Stimulated activated CD4-positive, alpha-beta T cell treated with anti-CD3 and anti-CD28 coated beads, Interleukin-15, amount 100 ng/mL, for 1 hour (primary cell): ENCODE measurements at places on chromosomes 3 and 15.

DNA sequence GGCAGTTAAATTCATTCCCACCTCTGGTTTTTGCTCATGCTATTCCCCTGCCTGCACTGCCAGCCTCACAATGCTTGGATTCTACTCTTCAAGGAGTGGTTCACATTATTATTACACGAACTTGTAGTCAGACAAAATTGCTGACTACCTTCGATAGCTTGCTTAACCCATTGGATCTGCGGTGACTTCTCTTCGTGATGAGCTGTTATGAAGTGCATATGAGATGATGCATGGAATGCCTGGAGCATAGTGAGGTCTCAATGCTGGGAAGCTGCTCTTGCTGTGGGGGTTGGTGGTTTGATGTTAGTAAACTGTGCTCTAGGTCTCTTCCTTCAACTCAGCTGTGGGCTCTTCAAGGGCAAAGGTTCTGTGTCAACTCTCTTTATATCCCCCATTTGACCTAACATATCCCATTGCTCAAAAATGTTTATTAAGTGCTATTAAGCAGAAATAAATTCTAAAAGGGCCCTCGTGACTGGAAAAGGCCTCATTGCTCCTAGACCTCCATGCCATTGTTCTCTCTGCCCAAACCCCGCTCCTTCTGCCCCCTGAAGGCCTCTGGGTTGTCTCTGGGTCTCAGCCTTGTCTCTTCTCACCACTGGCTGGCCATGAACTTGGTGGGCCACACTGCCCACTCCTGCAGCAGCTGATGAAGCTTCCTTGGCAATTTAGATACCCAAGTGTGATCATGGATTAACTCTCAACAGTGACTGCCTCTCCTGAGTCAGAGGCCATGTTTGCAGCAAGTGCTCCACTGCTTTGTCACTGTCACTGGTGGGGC is 4.5 kb upstream of the SLCO2A1 start:
- DNase-seq = no peak

DNA sequence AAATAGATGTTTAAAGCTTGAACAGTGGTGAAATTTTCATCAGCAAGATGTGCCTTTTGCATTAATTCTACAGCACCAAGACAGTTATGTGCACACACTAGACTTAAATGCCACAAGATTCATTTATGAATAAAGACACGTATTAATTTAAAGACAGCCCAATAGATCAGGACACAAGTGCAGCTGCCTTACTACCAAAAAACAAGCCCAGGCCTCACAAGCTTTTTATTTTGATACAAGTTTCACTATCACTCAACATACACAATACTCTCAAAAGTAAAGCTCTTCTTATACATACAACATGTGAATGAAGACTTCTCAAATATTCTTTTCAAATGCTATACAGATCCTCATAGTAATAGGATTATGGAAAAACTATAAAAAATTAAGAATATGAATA is 2.4 kb downstream of the ACAP2 start:
- no peak for DNase-seq

GRCh38 chr3:193842029-193842798 is 249.2 kb downstream of the OPA1 start:
- DNase-seq = no peak

DNA sequence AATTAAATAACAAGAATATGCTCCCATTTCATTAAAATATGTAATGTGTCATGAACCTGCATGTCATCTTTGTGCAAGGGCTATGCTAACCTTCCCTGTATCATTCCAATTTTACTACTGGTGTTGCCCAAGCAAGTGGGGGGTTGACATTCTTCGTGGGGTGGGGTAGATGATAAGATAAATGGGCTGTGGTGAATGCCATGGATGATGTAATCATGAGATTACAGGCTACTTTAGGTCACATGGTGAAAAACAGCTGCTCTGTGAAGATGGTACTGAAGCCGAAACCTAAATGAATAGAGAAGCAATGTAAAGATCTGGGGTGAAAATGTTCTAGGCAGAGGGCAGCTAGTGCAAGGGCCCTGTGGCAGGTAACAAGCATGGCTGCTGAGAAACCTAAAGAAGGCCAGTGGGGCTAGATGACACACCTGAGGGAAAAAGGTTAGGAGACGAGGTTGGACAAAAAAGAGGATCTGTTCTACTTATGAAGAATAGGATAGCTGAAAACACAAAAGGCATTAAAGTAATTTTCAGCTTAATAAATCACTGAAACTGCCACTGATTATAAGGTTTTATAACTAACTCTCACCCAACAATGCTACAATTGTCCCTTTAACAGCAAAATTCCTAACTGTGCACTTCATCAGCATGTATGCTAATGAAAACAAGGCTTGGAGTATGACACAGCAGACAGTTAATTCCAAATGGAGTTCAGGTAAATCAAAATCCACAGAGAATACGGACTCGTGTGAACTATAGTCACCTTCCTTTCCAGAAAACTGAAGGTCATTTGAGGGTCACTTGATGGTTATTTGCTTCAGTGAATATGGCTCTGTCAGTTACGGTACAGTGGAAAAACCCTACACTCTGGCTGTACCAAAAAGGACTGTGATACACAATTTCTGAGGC is 35.0 kb downstream of the MTMR10 start:
- no peak for DNase-seq

GRCh38 chr3:138114431-138114918 is 933 bp downstream of the DZIP1L start:
- DNase-seq = no peak

DNA sequence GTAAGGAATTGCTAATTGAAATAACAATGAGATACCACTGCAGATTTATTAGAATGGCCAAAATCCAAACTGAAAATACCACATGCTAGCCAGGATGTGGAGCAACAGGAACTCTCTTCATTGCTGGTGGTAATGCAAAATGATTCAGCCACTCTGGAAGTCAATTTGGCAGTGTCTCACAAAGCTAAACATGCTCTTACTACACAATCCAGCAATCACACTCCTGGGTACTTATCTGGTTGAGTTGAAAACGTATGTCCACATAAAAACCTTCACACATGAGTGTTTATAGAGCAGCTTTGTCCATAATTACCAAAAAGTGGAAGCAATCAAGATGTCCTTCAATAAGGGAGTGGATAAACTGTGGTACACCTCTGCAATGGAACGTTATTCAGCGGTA is 113.3 kb downstream of the SMAD6 start:
- DNase-seq = no peak

- DNase-seq = no peak
These were observed 16.8 kb upstream of the FMN1 start for GRCh38 chr15:33211176-33211808.

DNA sequence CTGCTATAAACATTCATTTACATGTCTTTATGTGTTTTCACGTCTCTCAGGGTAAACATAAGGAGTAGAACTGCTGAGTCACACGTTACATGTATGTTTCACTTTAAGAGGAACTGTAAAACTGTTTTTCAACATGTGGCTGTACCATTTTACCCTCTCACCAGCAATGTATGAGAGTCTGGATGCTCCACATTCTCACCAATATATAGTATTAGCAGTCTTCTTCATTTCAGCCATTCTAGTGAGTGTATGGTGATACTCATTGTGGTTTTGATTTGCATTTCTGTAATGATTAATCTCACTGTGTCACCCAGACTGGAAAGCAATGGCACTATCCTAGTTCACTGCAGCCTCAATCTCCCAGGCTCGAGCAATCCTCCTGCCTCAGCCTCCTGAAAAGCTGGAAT is 37.1 kb downstream of the PHC3 start:
- DNase-seq = no peak

DNA sequence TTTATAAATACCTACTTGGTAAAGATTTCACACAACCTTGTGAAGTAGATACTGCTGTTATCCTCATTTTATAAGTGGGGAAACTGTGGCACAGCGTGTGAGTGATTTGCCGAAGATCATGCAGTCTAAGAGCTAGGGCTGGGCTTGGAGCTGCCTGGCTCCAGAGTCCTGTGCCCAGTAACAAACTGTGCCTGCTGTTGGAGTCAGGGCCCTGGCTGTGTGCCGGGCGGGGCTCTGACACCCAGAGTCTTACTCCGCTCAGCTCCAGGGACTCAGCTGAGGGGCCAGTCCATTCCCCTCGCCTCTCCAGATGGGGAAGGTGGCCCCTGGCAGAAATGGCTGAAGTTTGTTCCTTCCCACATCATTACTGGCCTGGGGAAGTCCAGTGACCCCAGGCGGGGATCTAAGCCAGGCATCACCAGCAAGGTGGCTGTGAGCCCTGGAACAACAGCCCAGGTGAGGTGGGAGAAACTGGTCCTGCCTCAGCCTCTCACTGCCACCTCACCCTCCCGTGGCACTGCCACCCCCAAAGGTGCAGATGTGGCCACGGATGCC is 17.3 kb upstream of the PLXNA1 start:
- no peak for DNase-seq

DNA sequence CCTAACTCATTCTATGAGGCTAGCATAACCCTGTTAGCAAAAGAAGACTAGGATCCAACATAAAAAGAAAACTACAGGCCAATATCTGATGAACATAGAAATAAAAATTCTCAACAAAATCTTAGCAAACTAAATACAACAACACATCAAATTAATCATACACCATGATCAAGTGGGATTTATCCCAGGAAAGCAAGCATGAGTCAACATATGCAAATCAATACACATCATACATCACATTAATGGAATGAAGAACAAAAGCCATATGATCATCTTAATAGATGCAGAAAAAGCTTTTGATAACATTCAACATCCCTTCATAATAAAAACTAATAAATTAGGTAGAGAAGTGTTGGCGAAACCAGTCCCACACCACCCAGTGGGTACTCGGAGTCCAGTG is 136.1 kb upstream of the MME start:
- DNase-seq = no peak

GRCh38 chr3:13528217-13528867 is 20.6 kb upstream of the FBLN2 start:
- no peak for DNase-seq

DNA sequence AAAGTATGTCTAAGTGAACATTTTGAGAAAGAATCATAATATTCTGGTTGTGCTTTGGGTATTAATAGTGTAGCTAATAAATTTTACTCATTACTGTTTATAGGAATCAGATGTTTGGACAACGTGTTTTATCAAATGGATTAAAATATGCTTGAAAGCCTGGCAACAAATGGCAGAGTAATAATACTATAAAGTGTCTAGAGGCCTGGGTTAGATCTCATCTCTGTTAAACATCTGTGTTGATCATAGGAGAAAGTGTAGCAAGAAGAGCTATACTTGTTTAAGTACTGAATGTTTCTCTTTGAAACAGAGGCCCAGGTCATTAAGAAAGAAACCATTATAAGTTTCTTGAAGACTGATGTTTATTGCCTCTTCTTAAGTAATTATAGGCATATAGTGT is 30.5 kb downstream of the VPS8 start:
- no peak for DNase-seq

DNA sequence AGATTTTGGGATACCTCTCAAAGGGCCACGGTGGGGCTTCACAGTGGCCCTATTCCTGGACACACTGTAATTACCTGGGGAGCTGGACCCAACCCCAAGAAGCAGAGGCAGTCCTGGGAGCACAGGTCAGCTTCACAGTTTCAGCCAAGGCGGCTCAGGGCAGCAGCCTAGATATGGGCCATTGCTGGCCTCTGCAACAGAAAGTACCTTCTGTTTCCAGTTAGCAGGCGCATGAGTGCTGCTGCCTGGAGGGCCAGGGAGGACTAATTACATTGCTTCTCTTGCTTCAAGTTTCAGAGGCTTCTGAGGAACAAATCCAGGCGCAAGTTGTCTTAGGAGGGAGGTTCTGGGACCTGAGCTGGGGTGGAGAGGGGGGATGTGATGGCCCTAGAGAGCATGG is 13.5 kb upstream of the DUSP7 start:
- DNase-seq = no peak

- DNase-seq = no peak
These were observed 982 bp upstream of the SCG3 start for GRCh38 chr15:51680321-51680720.

DNA sequence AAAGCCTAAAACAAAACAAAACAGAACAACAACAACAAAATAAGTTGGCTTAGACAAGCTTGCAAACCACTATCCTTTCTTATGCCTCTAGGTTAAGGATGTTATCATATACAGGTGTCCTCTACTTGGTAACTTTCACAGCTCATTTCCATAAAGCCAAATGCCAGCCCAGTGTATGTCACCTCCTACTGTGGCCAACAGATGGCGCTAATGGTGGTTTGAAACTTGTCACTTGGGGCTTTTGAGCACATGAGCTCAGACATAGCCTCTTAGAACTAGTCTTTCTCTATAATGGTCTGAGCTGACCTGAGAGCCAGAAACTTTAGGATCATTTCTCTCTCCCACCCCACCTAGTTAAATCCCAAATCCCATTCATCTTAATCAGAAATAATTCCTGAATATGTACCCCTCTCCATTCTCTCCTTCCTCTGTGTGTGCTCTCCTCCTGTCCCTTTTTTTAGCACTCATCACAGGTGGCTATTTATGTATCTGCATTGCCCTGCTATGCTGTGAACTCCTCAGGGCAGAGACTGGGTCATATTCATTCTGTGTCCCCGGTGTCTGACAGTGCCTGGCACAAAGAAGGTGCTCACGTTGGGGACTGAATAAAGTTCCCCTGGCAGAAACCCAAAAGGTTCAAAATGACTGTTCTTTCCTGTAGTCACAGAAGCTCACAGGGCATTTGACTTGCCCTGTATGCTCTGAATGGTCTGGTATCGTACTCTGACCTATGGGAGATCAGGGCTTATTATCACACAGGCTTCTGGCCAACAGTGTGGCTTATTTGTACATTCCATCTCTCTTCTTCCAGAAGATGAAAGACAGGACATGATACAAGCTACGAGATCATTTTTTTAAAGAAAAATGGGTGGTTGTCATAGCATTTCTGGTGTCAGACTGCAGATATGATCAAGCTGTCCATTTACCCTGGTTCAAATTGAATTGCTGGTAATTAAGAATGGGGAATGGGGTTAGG is 319.3 kb upstream of the AZI2 start:
- DNase-seq = no peak

DNA sequence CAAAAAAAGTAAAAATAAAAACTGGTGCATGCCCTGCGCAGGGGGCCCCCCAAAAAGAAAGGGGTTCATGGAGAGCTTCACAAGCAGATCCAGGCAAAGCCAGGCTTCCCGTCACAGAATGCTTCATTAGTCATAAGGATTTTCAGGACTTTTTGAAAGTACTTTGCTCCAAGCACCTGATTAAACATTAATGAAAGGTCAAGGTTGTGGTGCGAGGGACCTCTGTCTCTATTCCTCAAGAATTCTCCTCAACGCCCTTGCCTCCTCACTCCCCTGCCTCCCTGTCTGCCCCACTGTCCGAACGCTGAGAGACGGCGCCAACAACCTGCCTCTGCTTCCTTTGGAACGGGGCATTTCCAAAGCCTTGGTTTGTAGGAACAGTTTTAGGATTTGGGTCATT is 240.1 kb upstream of the IGF1R start:
- no peak for DNase-seq

DNA sequence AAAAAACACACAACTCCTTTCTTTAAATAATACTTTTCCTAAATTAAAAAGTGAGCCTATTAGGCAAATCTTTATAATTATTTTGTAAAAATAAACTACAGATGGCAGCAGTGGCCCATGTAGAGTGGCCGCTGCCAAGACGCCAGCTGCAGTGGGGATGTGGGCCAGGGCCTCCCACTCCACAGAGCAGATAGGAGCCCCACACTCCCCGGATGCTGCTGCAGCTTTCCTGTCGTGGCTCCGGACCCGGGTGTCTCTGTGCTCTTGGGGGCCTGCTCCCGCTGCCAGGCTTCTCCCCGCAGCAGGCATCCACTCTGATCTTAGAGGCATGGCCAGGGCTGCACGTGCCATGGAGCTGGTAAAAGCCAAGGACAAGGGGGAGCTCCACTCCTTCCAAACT is 67.5 kb downstream of the PROS1 start:
- no peak for DNase-seq

GRCh38 chr3:113673593-113673992 is 22.8 kb downstream of the USF3 start:
- DNase-seq = no peak
